ENCODE measurements at places on chromosomes 11 and 22. TPM values are rescaled to one million over a fixed set of nuclear protein-coding genes. Genes with fewer than 3 reads are reported as not detected.

- no peak for DNase-seq
Observed at GRCh38 chr11:27277843-27278242, 85.2 kb downstream of the CCDC34 start.

GRCh38 chr22:23243006-23243573 is 62.8 kb downstream of the BCR start:
- DNase-seq = peak; percentile 79

- DNase-seq = no peak
Observed at GRCh38 chr11:7551571-7551970, 37.8 kb downstream of the PPFIBP2 start.

The SLC7A4 gene
- total RNA-seq = not detected

DNA sequence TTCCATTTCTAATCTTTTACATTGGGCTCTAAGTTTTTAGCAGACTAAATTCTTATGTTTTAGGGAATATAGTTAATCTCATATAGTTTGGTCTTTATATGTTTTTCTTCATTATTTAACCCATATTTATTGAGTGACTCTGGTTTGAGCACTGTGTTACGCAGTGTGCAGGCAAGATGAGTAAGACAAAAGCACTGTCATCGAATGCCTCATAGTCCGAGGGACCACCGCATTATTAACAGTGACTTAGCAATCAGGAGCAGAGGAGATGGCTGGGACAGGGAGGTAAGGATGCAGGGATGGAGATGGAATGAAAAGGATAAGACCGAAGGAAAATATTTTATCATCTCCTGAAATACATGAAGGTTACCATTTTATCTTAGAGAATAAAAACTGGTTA is 65.2 kb upstream of the CTSC start:
- no peak for DNase-seq

DNA sequence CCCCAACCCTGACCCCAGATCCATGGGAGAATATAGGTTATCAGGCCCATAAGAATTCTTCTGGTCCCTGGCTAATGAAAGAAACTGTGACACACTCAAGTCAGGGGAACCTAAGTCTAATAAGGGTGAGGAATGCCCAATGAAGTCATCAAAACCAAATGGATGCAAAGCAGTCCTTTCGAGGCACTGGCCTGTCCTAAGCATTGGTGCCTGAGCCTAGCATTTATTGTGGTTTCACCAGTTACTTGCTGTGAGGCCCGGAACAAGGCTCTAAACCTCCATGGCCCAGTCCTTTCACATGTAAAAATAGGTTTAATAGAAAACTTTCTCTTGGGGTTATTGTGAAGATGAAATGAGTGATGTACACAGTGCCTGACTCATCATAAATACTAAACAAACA is 712.6 kb downstream of the DLG2 start:
- DNase-seq = no peak

The APOL5 gene
- total RNA-seq = not detected

- DNase-seq = no peak
Observed at GRCh38 chr11:92300876-92301275, 76.3 kb downstream of the FAT3 start.

- no peak for DNase-seq
Observed at GRCh38 chr22:42229455-42230149, 40.9 kb downstream of the TCF20 start.

- no peak for DNase-seq
Observed at GRCh38 chr11:125157953-125158680, 6.4 kb upstream of the PKNOX2 start.

The OOSP2 gene
- total RNA-seq = not detected

DNA sequence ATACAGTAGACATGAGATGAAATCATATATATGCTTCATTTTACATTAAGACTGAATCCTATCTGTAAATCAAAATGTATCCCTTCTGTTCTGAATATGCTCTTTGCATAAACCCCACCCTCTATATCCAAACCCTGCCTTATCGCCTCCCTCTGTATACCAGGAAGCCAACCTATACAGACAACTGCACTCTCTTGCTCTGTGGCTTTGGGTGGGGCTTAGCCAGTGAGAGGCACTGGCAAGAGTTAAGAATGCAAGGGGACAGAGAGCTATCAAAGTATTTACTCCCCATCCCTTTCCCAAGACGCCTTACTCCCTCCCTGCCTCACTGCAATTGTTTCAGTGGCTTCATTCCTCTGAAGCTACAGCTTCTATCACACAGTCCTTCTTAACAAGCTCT is 309.8 kb downstream of the TTC28 start:
- no peak for DNase-seq

DNA sequence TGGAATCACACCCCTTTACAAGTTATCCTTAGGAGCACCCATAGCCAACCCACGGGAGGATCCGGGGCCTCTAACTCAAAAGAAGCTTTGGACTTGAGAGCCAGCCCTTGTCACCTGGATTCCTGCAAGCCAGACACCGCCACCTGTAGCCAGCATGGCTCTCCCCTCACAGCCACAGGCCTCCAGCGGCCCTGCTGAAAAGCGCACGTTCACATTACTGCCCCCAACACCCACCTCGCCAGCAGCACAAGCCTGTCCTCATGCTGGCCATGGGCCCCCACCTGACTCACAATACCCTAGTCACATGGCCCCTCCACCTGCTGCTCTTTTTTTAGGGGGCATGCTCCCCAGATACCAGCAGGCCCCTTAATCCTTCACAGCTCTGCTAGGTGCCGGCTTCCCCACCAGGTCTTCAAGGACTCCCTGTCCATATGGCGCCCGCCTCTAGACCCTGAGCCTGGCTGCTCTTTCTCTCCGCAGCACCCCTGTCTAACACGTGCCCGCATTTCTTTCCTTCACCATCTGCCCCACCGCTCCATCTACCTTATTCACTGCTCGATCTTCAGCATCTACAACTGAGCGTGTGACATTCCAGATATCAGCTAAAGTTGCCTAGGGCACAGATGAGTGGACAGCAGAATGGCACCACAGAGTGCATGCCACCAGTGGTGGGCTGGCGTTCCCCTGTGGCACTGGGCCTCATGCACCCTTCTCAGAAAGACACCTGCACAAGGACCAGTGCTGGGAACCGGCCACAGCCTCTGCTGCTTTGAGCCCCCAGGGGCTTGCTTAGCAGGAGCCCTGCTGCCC is 6.6 kb downstream of the CARS1 start:
- DNase-seq = no peak

Measured in activated naive CD4-positive, alpha-beta T cell treated with anti-CD3 and anti-CD28 coated beads, Interleukin-2, amount 50 U/mL, for 72 hours (primary cell).